ENCODE measurements at places on chromosomes 6 and 20.

GRCh38 chr6:52881996-52882841, 27.3 kb downstream of the GSTA3 start:
- peak; percentile 28 for DNase-seq

GRCh38 chr20:33444797-33445560, 1.4 kb upstream of the SNTA1 start:
- DNase-seq = no peak

- DNase-seq = no peak
Measured at GRCh38 chr6:42380228-42380979, 71.3 kb downstream of the TRERF1 start.

DNA sequence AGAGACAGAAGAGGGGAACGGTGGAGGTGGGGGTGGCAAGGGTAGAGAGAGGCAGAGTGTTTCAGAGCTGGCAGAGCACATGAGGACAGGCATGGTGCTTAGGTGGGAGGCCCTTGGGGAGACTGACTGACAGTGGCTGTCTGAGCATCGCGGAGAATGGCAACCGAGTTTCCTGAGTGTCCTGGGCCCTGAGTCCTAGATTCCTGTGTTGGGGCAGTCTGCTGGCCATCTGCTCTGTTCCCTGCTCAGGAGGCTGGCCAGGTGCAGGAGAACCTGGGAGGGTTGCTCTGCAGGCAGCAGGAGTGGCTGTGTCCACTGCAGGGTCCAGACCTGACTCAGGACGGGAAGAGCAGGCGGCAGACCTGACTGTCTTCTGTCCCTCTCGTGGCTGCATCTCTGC, 248.9 kb downstream of the LRFN2 start:
- DNase-seq = no peak

DNA sequence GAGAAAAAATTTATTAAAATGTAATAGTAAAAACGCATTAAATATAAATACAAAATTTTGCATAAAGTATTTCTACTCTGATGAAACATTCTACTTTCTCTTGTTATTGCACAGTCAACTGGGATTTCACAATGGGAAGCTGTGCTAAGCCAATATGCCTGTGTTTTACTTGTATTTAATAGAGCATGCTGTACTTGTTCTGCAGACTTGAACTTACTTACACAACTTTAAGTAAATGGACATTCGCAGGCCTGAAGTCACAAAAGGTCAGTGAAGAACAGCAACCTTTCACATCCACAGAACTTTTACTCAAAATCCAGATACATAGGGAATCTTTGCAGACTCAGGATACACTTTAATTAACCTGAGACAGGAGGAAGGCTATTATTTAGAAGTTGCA, 409.5 kb downstream of the BTBD3 start:
- no peak for DNase-seq

GRCh38 chr20:40477805-40478204, 211.2 kb downstream of the MAFB start:
- no peak for DNase-seq

GRCh38 chr6:155183095-155183494, 80.7 kb upstream of the CLDN20 start:
- no peak for DNase-seq

DNA sequence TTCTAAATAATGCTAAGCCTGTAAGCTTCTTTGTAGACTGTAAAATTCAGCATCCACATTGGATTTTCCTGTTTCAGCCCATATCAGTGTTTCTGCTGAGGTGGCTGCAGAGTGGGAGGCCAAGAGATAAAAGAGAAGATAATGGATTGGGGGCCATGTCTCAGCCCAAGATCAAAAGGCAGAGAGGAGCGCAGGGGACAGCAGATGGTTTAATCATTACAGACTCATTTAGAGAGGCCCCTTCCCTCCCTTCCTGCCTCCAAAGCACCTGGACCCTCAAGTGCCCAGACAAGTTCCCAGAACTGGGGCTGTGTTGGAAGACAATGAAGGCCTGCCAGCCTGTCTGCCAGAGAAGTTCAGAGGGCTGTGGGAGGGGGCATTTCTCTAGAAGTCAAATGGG, 20.4 kb upstream of the CTNNBL1 start:
- DNase-seq = no peak

GRCh38 chr6:125393449-125393858, 91.7 kb upstream of the HDDC2 start:
- no peak for DNase-seq

- DNase-seq = no peak
Measured at GRCh38 chr6:82781620-82782204, 283.9 kb downstream of the UBE3D start.

DNA sequence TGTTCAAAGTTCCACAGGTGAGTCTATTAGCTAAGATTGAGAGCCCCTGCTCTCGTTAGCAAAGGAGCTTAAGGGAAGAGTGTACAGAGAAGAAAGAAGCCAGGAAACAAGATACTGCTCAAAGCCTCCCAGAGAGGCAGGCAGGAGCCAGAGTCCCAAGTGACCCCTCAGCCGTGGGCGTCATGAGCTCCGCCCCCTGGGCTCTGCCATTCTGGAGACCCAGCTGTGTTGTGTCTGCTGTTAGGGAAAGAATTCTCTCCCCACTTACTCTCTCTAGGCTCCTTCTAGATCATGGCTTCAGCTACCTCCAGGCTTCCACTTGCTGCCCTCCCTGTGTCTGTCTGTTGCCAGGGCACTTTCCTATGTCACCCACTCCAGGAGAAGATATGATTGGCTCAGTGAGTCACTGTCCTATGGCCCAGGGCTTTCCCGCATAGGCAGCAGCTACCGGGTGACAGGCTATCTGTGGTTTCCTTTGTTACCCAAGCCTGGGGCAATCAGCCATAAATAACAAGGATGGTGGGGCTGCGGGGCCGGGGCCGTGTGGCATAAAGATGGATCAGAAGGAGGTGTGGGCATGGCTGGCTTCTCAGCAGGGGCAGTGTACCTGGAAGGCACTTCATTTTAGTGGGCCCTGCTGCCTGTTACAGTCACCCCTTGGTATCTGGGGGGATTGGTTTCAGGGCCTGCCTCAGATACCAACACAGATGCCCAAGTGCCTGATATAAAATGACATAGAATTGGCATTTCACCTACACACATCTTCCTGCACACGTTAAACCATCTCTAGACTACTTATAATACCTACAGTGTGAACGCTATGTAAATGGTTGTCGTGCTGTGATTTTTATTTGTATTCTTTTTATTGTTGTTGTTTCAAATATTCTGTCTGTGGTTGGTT, 118.9 kb downstream of the ARMC2 start:
- no peak for DNase-seq

- DNase-seq = no peak
Measured at GRCh38 chr20:59482351-59483187, 121.8 kb upstream of the PHACTR3 start.

GRCh38 chr6:169263374-169263773, 9.7 kb upstream of the THBS2 start:
- DNase-seq = no peak

- DNase-seq = no peak
Measured at GRCh38 chr6:53070806-53071205, 5.6 kb downstream of the FBXO9 start.

GRCh38 chr6:117463762-117464665, 18.5 kb upstream of the DCBLD1 start:
- DNase-seq = no peak

DNA sequence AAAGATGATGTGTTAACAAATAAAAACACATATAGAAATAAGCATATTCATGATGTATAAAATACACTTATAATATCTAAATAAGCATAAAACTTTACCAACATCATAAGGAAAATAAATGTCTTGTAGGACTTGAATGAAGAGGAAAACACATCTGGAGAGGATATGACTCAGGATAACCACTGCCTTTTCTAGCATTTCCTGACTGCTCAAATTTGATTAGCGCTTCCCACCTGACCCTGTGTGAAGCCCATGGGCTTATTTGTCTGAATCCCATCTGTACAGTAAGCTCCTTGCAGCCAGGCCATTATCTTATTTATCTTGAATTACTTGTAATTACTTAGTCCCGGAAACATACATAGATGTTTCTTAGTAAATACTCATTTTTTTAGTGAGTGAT, 608.6 kb downstream of the COL12A1 start:
- no peak for DNase-seq

DNA sequence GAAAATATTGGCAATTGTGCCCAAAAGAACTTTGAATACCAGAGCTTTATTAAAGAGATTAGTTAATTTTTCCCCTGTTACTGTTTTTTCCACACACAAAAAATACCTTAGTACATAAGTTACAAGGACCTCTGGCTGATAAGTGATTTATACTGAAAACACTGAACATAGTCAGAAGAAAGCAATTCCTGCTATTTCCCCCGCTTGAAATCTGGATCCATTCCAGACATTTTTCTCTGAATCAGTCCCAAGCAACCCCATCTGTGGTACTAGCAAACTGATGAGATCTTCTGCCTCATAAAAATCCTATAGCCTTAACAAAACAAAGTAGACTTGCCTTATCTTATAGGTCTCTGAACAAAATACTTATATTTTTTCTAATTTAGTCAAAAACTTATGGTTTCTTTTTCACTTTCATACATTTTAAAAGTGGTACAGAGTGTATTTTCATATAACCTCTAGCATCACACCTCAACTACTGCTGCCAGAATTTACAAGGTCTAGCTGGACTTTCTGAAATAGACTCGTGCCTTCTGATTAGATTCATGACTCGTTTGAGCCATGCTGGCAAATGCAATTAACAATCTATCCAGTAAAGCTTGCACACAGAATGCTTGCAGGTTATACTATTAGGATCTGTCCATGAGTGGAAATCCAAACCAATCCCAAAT, 111.9 kb downstream of the TBX18 start:
- no peak for DNase-seq

DNA sequence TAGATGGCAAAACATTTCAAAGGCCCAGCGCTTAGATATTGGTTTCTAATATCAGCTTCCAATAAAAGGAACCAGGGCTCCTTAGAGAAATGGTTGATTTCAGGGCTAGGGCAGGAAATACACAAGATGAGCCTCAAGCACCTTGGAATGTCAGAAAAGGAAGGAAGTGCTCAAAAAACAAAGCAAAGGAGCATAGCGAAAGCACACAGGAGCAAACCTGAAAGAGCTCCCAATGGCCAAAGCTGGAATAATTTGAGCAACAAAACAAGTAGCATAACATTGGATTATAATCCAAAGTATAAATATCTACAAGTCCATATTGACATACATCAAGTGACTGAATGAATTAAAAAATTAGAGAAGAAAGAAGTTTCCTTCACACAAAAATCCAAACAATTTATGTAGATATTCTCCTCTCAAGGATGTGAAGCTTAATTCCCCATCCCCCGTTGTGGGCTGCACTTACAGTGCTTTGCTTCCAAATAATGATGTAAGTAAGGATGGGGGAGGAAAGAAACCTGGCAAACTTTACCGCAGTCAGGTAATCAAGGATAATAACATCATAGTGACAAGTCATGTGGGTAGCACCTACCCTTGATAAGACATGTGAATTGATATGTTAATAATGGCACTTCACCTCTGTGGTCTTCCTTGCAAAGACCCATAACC, 132.9 kb upstream of the DST start:
- no peak for DNase-seq

DNA sequence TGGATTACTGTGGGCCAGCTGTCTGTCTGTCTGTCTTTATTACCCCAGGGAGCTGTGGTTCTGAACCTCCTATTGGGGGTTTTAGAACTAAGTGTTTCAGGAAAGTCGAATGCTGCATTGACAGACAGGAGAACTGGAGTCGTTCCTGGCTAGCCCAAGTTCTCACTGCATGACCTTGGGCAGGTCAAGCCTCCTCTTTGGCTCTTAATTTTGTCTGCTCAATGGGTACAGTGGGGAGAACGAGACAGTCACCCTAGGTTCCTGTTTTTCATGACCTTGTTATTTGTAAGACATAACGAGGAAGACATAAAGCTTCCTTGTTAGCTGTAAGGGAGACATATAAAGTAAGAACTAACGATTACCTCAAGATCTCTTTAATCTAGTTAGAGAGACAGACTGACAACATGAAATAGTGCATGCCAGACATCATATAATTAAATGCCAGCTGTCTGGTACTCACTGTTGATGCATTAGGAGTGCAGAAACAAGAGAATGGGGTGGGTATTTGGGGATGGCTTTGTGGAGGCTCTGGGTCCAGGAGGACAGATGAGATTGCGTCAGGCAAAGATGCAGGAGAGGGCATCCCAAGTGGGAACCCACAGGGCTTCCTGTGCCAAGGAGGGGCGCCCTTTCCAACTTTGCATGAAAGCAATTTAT, 3.7 kb upstream of the CCDC167 start:
- DNase-seq = no peak

DNA sequence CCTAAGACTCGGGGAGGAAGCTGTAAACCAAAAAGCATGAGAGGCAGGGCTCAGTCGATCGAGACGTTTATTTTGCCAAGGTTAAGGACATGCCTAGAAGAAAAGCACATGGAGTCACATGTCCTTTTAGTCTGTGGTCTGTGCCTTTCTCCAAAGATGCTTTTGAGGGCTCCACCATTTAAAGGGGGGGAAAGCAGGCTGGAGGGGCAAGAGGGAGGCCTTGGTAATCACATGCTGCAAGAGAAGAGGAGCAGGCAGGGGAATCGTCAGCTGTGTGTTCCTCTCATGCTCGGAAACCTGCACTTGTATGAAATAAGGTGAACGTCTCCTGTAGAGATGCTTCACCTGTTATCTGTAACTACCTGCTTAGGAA, 9.1 kb upstream of the YTHDF1 start:
- DNase-seq = no peak

DNA sequence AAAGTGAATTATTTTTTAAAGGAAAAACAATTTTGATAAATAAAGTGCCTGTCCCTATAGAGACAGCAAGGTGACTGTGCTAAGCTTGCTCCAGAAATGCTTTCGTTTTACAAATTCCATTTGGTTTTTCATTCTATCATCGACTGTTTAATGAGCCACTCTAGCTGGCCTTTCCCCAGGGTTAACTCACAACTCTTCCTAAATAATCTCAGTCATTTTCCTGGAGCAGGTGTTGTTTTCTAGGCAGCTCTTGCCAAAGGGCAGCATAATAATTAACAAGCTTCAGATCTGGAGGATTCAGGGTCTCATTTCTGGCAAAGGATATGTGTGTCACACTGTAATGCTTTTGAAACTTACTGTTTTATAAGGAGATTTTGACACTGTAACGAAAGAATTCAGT, 184.2 kb downstream of the KHDC1L start:
- no peak for DNase-seq

DNA sequence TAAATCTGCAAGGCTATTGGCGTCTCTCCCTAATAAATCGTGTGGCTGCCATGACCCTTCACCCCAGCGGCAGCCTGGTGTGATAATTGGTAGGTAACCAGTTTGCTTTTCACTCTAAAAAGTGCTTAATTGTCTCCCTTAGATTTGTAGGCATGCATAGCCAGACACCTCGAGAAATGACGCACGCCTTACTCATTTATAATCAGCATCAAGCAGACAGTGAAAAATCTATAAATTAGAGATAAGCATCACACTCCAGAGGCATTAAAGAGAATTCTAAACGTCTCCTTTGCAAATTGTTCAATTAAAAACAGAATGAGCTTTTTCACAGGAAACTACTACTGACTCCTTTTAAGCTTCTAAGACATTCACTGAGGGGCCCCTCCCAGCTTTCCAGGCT, 110.2 kb upstream of the RPS6KA2 start:
- no peak for DNase-seq

Measured in stimulated activated CD4-positive, alpha-beta T cell treated with anti-CD3 and anti-CD28 coated beads, Interleukin-1b, Interleukin-23, amount 100 ng/mL, for 4 hours (primary cell).